ENCODE measurements at places on chromosomes 6 and 20. TPM values are rescaled to one million over a fixed set of nuclear protein-coding genes. Genes with fewer than 3 reads are reported as not detected.

- no peak for DNase-seq
Observed at GRCh38 chr20:40774252-40774651, 85.2 kb upstream of the MAFB start.

GRCh38 chr6:143559051-143559660 lies 47.6 kb upstream of the FUCA2 start:
- DNase-seq, result no peak

DNA sequence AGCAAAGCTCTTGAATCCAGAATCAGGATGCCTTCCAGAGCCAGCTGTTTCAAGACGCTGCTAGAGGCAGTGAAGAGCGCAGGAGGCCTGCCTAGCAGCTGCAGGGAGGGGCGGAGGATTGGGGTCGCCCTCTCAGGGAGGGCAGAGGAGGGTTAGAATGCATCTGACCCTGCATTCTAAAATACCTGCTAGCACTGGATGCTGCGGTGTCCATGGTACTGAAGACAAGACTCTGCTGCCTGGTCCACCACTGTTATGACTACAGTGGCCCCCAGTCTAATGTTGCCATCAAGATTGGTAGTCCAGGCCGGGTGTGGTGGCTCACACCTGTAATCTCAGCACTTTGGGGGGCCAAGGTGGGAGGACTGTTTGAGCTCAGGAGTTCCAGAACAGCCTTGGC lies 193.7 kb upstream of the PROKR2 start:
- DNase-seq, result no peak

- DNase-seq, result no peak
Observed at GRCh38 chr20:8432435-8433148, 300.5 kb downstream of the PLCB1 start.

GRCh38 chr20:53895385-53895755 lies 175.0 kb downstream of the BCAS1 start:
- no peak for DNase-seq

DNA sequence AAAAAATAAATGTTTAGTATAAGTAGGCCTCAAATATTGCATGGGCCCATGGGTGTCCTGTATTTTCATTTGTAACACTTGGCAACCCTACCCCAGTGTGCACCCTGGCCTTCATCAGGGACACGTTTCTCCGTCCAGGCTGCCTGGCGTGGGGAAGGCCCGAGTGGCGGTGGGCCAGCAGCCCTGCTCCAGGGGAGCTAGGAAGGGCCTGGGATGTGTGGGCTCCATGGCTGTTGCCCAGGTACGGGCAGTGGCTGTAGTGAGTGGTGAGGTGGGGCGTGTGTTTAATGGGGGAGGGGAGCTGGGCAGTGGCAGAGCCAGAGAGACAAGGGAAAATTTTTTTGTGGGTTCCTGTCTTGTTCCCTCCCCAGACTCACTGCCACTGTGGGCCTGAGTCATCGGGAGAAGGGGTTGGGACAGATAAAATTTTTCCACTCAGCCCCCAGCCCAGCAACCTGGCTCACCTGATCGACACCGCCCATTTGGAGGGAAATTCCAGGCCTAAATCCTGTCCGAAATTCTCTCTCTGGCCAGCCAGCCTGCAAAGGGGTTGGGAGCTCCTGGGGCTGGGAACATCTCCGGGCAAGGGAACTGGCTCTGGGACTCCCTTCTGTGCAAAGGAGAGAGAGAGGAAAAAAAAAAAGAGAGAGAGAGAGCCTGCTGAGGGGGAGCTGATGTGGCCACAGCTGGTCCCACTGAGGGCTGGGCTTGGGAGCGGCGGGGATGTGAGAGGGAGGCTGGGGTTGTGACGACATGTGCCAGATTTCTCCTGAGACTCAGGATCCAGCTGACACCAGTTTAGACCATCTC lies 32.5 kb upstream of the VEGFA start:
- no peak for DNase-seq

MUC22 gene
- not detected for total RNA-seq

Measured in T-helper 17 cell (primary cell).